Nephron progenitor cell (in vitro differentiated cells): ENCODE measurements at places on chromosomes 2 and 18.
A peak's percentile ranks its signal among the peaks of the same experiment; 100 is the strongest.

- DNase-seq, result peak; percentile 81
Measured at GRCh38 chr2:2933426-2933825, 444.2 kb downstream of the EIPR1 start.

- no peak for DNase-seq
Measured at GRCh38 chr18:23032030-23032582, 99.0 kb downstream of the RBBP8 start.

DNA sequence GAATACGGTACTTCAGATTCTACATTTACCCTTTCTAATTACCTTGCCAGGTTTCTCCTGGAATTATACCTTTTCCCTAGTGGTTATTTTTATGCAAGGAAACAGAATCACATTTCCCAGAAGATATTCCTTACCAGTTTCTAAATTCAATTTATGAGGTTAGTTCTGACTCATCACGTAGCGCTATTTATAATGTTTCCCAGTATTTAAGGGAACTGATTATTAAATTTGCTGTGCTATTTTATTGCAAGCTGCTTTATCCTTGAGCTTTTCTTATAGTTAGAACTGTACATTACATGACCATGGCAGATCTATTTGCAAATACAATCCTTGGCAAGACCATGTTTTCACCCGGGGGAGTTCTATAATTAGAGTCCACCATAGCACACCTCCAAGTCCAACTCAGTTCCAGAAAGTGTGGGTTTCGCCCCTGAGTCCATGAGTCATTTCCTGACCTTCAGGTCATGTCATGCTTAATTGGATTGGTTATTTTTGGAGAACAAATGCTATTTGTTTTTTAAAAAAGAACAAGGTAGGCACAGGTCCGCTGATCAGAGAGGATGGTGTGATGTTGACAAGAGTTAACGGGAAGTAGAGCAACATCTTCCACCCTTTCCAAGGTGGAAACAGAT, 126.6 kb downstream of the ZNF532 start:
- no peak for DNase-seq

GRCh38 chr2:102251042-102251848, 60.1 kb upstream of the IL1RL1 start:
- peak; percentile 69 for DNase-seq

- DNase-seq, result no peak
Measured at GRCh38 chr2:130832296-130832940, 4.3 kb upstream of the ARHGEF4 start.

DNA sequence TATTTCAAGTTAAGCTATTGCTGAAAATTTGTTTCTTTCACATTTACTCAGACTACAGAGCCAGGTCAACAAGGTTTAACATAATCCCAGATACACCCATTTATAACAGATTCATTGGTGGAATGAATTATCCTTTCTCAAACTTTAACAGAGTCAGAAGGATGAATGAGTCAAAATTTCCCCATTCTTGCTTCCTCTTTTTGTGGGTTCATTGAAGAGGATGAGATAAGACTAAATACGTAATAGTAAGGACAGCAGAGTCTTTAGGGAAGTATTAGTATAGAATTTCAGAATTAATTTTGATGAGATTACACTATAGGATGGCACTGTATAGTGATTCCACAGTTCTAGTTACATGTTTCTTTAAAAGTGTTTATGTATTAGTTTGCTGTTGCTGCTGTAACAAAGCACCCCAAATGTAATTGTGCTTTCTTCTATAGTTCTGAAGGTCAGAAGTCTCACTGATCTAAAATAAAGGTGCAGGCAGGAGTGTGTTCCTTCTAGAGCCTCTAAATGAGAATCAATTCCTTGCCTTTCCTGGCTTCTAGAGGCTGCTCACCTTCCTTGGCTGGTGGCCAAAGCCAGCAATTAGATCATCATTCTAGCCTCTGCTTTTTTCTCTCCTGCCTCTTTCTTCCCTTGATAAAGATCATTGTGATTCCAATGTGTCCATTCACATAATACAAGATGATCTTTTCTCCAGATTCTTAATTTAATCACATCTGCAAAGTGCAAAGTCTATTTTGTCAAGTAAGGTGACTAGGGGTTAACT, 309.3 kb upstream of the PIK3C3 start:
- no peak for DNase-seq

DNA sequence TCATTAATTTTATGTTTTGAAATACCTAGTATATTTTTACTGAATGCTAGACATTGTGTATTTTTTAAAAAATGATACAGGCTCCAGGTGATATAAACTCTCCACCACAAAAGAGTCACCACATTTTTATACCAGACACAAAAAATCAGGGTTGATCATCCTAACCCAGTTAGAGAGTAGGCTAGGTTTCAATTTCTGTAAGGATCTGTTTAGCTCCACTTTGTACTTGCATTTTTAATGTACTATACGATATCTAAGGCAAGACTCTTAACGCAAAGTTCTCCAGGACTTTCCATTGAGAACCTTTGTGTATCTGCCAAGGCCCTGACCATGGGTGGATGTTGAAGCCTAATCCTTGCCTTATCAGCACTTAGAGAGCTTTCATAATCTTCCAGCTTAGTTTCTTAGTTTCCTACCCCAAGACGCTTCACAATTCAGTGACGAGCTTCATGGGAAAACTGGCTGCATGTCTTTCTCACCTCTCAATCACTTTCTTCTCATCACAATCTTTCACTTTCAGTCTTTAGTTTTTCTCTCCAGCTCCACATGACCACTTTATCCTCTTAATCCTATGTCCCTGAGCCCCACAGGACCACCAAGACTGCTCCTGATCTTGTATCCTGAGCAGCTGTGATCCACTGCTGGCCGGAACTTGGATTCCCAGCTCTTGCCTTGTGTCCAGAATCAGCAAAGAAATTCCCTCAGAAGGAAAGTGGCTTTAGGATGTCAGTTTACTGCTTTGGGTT, 635.8 kb downstream of the RNF144A start:
- DNase-seq, result no peak

DNA sequence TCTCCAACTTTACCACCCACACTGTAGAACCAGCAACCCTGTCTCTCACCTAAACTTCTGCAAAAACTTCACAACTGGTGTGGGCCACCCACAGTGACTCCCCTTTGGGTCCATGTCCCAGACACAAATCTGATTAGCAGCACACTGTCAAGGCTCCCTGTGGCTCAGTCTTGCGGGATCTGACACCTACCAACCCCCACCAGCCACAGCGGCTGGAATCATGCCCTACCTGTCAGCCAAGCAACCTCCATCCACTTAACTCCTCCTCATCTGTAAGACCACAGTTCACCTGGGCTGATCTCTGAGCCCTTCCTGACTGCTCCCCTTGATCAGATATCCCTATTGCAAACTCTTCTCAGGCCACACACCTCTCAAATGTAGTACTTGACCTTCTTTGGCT, 14.6 kb downstream of the TCF4 start:
- DNase-seq, result no peak

DNA sequence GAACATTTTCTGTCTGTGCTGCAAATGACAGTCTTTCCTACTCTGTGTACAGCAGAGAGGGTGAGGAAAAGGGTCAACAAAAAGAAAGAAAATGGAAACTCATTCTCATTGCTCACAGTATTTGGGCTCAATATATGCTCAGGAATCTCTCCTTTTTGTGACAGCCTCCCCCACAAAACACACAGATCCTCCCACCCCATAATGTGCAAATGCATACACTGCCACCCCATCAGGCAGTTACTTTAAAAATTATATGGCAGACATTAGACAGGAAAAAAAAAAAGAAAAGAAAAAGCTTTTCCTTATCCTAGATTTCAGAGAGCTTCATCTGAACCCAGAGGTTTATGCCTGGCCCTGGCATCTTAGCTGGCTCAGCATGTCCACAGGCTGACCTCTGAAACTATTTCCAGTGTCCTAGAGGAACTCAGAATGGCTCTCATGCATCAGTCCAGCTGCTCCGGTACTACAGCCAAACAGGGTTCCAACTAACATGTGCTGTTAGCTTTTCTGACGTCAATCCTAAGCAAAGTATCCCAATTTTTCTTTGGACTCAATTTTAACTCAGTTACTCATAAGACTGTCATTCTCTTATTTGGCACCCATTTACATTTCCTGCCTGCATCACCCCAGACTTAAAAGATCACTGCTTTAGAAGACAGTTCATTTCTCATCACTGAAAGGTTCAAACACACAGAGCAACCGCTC, 105.9 kb downstream of the RBMS1 start:
- DNase-seq, result no peak

DNA sequence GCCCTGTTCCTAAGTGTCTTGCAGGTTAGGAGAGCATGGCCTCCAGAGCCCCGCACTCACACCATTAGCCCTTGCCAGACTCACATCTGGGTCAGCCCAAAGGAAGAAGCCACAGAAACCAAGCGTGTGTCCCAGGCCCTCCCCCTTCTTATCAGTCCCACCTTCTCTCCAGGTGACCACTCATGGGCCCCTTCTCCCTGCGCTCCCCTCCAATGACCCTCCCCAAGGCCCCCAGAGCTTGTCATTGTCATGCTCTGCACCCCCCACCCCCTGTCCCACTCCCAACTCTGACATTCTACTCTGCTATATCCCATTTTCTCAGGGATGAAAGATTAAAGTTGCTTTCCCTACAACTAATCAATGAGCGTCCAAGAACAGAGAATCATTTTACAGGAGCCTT, 30.1 kb downstream of the CAPN14 start:
- DNase-seq, result no peak

- no peak for DNase-seq
Measured at GRCh38 chr2:239778042-239778851, 246.9 kb downstream of the NDUFA10 start.

GRCh38 chr18:48080546-48080945, 150.1 kb upstream of the SMAD2 start:
- no peak for DNase-seq

GRCh38 chr2:189287982-189288521, 108.5 kb upstream of the COL5A2 start:
- DNase-seq, result no peak

GRCh38 chr2:31365834-31366505, 48.6 kb downstream of the XDH start:
- DNase-seq, result no peak

- no peak for DNase-seq
Measured at GRCh38 chr2:236541008-236541562, 28.5 kb upstream of the ACKR3 start.

- no peak for DNase-seq
Measured at GRCh38 chr2:164146441-164146840, 410.6 kb upstream of the FIGN start.

GRCh38 chr2:41062336-41062735, 610.4 kb upstream of the SLC8A1 start:
- DNase-seq, result no peak

- DNase-seq, result peak; percentile 12
Measured at GRCh38 chr2:53235836-53236582, 531.6 kb upstream of the CHAC2 start.

DNA sequence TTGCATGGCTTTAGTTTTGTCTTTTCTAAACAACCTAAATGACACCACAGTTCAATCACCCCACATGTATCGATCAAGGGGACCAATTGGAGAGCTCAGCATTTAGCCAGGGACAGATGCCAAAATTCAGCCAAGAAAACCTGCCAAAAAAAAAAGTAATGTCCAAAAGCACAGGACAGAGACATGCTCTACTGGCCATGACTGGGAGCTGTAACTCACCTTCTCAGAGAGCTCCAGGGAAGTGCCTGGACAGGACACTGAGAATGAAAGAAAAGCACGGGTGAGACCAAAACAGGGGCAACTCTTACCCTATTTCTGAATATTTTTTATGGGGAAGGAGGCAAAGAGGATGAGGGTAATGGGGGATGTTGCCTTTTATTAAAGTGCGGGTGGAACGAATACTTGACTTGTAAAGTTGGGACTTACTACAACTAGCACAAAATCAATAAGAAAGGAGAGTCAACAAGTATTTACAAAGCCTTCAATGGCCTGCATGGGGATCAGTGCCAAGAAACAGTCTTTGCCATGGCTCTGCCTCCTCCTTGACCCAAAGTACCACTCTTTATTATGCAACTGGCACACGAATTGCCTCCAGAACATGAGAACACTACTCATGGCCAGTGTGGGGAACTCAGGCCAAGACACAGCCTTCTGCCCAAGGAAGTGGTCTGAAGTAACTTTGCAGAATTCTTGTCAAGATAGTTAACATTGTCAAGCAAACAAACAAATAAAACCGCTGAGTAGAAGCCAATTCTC, 72.9 kb upstream of the HK2 start:
- no peak for DNase-seq

- no peak for DNase-seq
Measured at GRCh38 chr2:107589079-107589491, 237.6 kb upstream of the RGPD4 start.

DNA sequence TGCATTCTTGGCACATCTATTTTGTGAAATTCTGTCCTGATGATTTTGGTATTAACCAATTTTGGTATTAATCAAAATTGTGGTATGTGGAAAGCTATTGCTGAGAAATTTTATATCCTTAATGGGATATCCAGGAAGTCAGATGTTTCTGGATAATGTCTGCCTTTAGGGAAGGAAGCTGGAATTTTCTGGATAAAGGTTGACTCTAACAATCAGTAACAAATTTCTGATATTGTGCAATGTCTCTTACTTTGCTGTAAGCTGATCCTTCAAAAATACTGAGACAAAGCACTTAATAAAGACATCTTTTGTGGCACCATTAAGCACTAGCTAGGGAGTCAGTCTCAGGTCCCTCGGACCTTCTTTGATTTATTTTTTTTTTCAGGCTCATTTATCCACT, 100.8 kb upstream of the UGP2 start:
- no peak for DNase-seq

- DNase-seq, result no peak
Measured at GRCh38 chr2:233442028-233442310, 87.7 kb downstream of the DGKD start.

- DNase-seq, result no peak
Measured at GRCh38 chr2:199955007-199955338, 318 bp downstream of the TYW5 start.

DNA sequence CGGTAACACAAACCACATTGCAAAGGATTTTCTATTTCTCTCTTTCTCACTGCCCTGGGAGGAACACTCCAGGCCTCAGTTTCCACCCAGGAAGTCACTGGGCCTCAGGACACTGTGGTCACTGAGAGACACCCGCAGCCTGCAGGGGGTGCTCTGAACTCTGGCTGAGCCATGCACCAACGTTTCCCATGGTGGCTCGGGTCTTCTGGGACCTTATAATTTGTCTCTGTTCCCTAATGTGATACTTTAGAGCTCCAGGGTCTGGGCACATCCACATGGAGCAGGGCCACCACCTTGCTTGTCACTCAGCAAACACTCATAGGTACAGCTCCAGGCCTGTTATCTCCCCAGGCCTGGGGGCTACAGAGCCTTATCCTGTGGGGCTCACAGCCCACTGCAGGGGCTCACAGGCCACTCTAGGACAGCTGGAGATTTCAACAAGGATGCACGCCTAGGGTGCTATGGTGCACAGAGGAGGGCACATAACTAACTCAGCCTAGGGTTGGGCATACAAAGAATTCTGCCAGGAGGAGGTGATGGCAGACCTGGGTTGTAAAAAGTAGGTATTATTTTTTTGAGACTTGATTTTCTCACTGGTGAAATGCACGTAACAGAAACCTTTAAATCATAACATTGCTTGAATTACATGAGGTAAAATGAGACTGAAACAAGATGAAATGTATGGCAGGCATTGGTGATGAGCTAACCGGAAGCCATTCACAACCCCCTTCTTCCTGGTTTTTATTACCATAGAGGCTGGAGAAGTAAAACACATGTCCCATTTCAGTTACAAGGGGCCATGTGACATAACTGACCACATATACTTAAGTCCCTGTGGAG, 3.0 kb upstream of the HS1BP3 start:
- no peak for DNase-seq

- no peak for DNase-seq
Measured at GRCh38 chr2:189150033-189150432, 29.5 kb downstream of the COL5A2 start.
